Activated naive CD4-positive, alpha-beta T cell treated with Interleukin-2 at 50 U/mL for 16 hours (primary cell): ENCODE measurements at places on chromosomes 1 and 21.

- DNase-seq = no peak
These were observed 16.3 kb downstream of the STRIP1 start for GRCh38 chr1:110050602-110051261.

DNA sequence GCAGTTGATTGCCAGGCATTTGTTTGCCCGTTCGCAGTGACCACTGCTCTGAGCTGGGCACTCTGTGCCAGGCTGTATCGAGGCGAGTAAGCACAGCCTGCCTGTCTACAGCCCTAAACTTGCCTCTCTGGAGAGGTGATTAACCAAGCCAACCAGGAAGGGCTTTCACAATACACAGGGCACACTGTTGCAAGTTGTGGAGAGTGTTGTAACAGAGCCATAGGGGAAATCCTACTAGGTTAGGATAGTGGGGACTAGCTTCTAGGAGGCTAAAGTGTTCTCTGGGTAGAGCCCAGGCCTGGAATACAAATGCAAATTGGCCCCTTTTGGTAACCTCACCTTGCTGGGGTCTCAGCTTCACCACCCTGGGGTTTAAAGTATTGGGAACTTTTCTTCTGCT, 23.8 kb downstream of the PRDM2 start:
- DNase-seq = no peak

DNA sequence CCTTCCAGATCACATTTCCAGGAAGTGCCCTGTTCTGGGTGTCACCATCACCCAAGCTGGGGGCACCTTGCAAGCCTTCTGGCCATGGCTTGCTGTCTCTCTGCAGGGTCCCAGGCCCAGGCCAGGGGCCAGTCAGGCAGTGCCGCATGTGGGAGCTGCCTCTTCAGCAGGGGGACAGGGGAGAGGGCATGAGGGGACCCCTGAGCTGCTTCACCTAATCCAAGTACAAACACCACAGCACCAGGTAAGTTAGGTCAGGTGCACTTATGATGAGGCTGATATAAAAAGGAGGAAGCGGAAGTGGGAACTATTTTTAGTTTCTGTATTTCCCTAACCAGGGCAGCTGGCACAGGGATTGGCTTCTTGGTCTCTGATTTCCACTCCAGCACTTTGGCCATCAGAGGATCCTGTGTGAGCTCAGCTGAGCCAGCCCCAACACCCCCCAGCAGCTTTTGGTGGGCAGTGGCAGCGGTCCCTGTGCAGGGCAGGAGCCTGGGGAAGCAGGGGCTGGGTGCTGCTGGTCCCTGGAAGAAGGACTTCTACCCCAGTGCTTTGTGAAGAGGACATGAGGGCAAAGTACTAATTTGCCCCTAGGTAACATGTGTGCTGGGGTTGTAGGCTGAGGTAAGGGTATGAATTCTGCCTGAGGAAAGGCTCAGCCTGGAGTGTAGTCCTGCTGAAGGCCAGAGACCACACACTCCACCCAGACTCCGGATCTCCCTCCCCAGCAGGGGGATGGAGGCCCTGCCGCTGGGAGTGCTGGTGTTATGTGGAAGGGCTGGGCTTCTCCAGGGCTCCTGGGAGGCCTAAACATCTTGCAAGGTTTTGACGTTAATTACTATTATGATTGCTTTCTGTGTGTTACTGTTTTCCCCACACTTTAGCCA, 3.3 kb upstream of the PCBP3 start:
- no peak for DNase-seq

DNA sequence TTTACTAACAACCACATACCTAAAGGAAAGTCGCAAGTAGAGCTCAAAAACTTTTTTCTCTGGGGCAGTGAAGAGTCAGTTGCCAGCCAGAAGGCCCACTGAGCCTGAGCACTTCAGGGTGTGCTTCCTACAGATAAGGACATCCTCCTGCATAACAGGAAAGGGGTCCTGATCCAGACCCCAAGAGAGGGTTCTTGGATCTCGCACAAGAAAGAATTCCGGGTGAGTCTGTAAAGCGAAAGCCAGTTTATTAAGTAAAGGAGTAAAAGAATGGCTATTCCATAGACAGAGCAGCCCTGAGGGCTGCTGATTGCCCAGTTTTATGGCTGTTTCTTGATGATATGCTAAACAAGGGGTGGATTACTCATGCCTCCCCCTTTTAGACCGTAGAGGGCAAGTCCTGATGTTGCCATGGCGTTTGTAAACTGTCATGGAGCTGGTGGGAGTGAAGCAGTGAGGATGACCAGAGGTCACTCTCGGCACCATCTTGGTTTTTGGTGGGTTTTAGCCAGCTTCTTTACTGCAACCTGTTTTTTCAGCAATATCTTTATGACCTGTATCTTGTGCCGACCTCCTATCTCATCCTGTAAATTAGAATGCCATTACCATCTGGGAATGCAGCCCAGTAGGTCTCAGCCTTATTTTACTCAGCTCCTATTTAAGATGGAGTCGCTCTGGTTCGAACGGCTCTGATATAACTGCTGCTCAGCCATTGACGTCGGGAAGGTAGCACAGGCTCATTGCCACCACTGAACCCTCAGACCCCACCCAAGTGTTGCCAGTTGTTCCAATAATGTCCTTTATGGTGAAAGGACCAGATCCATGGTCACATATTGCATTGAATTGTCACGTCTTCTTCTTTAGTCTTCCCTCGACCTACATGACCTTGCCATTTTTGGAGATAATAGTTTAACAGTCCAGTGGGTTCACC, 96.6 kb upstream of the ERRFI1 start:
- DNase-seq = no peak

GRCh38 chr1:70265946-70266345, 44.8 kb downstream of the SRSF11 start:
- DNase-seq = no peak

DNA sequence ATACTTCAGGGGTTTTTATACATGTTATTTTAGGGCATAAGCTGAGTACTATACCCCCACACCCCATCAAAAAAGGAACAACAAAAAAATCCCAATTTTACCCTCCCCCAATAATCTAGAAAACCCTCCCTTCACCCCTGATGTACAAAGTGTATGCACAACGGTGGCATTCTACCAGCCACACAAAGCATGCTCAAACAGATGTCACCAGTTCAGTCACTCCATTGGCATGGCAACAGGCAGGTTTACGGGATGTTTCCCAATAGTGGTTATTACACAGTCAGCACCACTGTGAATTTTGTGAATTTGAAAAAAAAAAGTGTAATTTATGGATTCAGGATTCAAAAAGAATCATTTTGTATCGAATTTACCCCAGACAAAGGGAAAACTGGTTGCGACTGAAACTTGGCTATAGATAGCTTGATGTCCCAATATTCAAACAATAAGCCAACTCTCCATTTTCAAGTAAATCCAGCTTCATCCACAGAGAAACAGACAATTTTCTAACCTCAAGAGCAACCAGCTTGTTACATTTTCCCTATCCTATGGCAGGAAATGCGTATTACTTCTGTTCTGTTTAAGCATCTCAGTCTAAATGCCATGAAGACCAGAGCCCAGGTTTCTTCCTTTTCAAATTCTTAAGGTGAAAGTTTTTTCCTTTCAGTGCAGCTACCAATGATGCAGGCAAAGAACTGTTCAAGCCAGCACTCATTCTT, 34.0 kb upstream of the SLC45A3 start:
- DNase-seq = no peak

GRCh38 chr21:29187944-29188343, 57.5 kb downstream of the MAP3K7CL start:
- DNase-seq = no peak

DNA sequence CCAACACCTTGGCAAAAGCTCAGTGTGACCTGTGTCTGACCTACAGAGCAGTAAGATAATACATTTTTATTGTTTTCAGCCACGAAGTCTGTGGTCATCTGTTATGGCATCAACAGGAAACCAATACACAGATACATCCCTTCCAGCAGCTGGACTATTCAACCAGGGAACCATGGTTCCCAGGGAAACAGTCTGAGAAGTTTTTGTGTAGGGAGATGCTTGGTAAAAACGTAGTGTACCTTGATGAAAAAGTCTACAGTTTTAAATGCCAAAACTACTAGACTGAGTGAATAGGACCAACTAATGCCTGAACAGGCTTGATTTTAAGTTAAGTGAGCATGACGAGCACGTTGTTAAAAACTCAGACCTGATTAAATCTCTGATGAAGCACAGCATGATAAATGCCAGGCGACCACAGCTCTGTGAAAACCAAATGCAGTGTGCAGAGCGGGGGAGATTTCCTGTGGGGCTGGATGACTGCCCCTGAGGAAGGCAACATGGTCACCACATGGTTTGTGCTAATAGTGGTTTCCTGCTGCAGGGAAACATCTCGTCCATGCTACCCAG, 228.9 kb downstream of the TNR start:
- no peak for DNase-seq

- no peak for DNase-seq
These were observed 177.2 kb downstream of the PBX1 start for GRCh38 chr1:164736137-164736536.

- DNase-seq = no peak
These were observed 4.2 kb upstream of the PMVK start for GRCh38 chr1:154940651-154941194.
